ENCODE measurements at places on chromosomes 3 and 15.

DNA sequence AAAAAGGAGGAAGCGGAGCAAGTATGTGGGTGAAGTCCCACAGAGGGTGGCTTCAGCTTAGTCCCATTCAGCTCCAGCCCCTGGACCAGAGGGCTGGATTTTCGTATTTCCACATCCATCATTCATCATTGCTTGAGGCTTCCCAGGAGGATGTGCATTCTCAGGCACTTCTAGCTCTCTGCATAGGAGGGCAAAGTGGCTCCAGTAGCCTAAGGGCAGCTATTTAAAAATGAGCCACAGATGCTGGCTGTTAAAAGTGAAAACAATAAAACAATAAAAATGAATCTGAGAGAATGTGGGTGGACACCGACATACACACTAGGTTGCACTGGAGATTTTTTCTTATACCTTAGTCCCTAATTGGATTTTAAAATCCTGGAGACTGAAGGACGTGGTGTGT, 629.2 kb upstream of the ZNF385D start:
- no peak for DNase-seq

- no peak for DNase-seq
Measured at GRCh38 chr3:94336046-94336753, 273.3 kb downstream of the NSUN3 start.

GRCh38 chr3:62676689-62677271, 198.4 kb downstream of the CADPS start:
- no peak for DNase-seq

DNA sequence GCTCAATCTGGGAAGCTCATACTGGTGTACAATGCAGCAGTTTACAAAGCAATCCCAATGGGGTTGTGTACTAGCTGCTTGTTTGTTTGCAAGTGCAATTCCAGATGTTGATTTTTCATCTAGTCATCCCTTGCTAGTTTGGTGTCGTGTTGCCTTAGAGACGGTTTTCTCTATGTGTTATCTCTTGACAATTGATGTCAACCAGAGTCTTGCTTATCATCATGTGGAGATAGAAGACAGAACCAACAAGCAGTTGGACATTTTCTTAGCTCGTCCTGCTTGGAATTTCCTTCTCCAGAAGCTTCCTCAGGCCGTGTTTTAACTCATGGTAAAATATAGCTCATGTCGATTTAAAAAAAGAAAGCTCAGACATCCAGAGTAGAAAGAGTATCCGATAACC, 262.0 kb upstream of the KCNH8 start:
- DNase-seq: no peak

- no peak for DNase-seq
Measured at GRCh38 chr3:28856796-28857195, 424.1 kb upstream of the RBMS3 start.

DNA sequence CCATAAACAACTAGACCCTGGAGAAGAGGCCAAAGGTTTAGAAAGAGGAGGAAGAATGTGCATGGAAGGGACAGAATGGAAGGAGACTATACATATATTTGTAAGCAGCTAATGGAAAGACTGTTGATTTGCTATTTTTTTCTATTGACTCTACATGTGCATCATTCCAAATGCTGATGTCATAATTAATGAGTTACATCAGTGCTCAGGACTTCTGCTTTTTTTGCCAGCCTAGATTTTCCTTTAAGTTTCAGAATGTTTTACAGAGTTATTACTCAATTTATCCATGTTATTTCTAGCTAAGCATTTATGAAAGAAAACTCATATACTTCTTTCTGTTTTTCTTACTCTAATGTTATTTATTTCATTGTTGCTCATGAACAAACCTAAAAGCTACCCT, 62.6 kb upstream of the VGLL3 start:
- DNase-seq: no peak

GRCh38 chr3:10085738-10086137, 22.3 kb downstream of the FANCD2OS start:
- DNase-seq: no peak

DNA sequence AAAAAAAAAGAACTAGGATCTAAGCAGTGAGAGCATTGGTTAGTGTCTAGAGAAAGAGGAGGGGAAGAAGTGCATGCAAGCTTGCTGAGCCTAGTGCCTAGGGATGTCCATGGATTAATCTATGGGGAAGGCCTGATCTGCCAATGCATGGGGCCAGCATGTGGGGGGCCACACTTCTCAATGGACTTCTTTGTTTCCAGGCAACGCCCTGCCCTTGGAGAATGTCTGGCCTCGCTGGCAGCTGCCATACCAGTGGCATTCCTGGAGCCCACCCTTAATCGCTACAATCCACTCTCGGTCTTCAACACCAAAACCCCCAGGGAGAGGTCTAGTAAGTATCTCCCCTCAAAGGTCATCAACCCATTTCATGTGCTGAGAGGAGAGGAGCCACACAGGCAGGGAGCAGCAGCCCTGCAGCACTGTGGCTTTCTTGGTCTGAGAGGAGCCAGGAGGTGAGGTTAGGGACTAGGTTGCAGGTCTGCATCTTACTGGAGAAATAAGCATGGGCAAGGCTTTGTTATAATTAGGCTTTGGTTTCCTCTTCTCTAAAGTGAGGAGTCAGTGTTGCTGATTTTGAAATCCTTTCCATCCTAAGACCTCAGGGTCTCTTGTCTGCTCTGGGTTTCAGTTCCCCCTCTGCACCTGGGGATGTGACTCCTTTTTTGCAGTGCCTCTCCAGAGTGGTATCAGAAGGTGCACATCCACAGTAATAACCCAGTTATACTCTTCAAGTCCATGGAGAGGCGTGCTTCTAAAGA, 188.1 kb upstream of the CHRM5 start:
- no peak for DNase-seq
